AG09309 (cell line): ENCODE measurements at places on chromosomes 1 and 21.

DNA sequence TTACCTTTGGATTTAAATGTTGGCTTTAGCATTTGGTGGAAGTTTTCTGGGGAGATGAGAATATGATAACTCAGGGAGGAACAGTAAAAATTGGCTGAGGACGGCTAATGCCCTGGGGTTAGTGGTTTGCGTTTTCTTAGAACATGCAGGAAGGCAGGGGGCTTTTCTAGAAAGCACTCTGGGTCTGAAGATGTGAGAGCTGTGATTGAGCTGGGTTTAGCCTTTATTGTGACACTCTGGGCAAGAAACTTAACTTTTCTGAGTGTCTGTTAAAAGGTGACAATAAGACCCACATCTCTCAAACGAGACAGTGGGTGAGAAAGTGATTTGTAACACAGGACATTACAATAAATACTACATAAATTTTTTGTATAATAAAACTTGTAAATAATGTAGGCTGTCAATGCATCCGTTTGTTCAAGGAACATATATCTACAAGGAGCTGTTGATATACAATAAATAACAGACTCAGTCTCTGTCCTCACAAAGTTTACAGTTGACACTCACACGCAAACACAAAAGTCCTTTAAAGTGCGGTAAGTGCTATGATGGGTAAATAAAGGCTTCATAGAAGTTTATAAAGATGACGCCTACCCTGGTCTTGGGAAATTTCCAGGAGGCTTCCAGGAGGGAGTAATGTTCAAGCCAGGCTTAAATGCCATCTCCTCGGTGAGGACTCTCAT lies 49.5 kb upstream of the MRPS6 start:
- DNase-seq, result no peak

- no peak for DNase-seq
These were observed 32.9 kb downstream of the CD58 start for GRCh38 chr1:116537898-116538297.

- no peak for DNase-seq
These were observed 4.5 kb upstream of the DHRS3 start for GRCh38 chr1:12622506-12622905.

DNA sequence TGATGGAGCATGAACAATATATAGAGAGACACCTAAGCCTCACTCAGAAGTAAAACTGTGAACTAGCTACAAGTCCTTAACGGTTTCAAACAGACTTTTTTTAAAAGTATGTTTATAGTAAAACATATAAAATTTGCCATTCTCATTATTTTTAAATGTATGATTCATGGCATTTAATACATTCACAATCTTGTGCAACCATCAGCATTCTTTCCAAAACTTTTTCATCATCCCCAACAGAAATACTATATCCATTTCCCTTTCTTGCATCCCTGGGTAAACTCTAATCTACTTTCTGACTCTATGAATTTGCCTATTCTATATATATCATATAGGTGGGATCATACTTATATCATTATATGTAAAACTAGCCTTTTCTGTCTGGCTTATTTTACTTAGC lies 25.5 kb downstream of the EVI5 start:
- no peak for DNase-seq

DNA sequence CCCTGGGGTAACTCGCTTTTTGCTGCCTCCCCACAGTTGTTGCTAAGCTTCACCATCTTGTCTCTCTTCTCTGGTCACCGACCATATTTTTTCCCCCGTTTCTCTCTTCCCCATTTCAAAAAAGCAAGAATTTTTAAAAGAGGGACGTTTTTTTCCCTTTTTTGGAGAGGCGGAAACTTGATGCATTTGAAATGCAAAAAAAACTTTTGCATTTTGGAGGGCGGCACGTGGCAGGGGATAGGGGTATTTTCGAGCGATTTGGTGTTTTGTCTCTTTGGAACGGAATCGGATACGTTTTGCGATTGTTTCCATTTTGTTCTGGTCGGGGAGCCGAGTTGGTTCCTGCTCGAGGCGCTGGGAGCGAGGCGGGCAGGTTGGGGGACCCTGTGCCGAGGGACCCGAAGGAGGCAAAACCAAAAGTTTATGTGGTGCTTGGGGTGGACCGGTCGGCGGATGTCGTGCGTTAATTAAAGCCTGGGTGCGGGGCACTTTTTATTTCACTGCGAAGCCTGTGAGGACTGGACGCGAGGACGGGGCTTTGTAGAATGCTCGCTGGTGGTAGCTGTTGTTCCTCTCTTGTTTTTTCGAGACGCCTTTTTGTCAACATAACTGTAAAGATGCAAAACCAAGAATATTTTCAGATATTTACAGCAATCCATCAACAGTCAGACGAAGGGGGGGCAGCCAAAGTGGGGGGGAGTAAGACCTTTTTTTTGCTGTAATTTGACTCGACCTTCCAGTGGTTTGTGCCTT lies 884 bp downstream of the H3-3A start:
- DNase-seq, result no peak
